Stimulated activated CD8-positive, alpha-beta memory T cell treated with anti-CD3 and anti-CD28 coated beads, Interleukin-15, amount 100 ng/mL, for 48 hours (primary cell): ENCODE measurements at places on chromosomes 2 and 18.

DNA sequence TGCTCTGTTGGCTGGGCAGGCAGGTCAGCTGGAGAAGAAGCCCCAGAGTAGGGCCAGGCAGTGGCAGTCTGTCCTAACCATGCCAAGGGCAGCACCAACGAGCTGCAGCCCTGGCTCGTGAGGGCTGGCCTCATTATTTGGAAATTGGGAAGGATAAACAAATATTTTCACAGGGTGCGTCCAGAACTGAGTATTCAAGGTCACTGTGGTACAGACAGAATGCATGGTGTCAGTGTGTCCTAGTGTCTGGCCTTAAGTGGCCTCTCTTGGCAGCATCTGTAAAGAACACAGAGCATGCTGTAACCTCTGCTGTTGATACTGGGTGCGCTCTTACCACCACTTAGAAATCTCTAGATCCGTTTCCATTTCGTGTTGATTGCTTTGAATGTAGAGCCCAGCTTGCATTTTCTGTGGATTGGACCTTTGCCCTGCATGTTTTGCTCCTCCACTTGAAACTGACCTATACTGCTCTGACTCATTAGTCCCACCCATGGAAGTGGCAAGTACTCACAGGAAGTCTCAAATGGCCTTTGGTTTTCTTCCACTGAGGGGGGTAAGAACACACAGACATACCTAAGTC lies 88.2 kb downstream of the GREB1L start:
- DNase-seq, result no peak

DNA sequence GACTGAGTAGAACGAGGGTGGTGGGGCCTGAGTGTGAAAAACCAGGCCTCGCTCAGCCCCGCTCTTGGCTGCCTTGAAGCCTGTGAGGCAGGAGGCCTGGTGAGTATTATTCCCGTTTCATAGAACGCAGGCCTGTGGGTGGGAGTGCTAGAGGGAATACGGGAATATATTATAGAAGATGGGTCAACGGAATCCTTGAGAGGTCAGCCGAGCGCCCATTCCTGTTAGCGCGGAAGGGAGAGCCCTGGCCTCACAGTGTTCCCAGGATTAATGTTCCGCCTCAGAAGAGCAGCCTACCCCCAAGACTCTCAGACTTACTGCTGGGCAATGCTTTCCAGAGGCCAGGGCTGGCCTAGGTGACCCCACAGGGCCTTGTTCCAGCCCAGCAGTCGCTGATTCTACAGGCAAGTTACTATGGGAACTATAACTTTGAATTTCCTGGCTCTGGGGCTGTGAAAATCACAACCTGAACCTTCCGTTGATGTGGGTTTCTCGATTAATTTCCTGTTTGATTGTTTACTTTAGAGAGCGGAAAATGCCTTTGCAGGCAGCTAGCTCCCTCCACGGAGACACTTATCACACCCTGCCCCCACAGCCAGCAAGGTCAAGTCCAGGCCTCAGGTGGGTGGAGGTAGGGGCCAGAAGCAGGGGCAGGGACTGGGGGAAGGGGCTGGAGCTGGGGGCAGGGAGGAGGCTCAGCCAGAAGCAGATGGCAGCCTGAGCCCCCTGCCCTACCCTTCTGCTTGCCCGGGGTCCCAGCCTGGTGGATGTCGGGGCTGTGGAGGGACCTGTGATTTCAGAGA lies 108.3 kb downstream of the SMAD7 start:
- no peak for DNase-seq

DNA sequence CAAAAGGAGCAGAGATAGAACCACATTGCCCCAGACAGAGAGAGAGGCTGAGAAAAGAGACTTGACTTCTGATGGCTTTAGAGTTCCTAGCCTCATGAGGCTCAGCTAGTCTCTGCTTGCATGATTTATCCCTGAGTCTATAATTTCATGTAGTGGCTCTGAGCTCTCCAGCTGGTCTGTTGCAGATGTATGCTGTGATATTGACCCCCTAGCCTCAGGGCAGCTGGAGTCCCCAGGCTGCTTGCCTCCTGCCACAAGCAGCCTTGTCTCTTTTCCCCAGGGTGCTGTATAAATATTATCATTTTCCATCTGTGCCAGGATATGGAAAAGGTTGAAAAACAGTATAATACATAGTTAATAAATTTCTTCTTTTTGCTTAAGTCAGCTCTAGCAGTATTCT lies 467.6 kb upstream of the CWC22 start:
- no peak for DNase-seq

DNA sequence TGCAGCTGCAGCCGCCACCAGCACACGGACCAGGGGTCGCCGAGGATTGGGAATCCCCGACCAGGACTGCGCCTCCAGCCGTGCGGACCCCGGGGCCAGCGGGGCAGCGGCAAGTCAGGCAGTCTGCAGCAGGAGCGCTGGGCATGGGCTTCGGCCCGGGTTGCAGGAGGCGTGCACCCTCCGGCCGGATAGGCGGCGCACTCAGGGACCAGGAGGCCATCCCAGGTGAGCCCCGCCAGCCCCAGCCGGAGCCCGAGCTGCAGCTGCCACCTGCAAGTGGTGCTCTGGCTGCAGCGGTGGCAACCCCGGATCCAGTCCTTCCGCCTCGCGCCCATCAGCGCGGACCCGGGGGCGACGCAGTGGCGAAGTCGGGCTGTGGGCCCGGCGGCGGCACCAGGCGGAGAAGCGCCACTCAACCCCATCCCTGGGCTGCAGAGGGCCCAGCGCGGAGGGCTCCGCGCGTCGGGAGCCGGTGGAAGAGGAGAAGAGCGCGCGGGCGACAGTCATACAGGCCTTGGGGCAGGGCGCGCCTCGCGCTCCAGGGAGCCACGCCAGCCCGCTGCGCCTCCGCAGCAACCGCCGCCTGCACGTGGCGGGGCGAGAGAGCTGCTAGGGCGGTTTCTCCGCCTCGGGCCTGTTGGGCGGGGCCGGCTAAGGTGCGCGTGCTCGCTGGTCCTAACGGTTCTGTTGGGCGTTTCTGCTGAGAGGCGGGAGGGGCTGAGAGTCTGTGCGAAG lies 73.8 kb downstream of the RPIA start:
- peak; percentile 57 for DNase-seq

DNA sequence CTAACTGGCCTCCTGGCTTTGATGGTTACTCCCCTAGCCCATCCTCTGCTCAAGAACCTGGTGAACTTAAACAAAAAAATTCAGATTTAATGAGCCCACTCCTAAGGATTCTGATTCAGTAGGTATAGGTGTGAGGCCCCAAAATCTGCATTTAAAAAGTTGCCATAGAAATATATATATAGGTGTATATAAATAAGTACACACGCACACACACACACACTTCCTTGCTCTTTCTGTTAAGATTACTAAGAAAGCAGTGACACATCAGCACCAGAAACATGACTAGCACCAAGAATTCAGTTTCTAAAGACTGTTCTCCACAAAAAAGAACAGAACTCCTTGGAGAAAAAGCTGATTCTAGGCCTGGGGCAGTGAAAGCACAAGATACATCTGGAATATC lies 17.8 kb downstream of the EML6 start:
- no peak for DNase-seq

DNA sequence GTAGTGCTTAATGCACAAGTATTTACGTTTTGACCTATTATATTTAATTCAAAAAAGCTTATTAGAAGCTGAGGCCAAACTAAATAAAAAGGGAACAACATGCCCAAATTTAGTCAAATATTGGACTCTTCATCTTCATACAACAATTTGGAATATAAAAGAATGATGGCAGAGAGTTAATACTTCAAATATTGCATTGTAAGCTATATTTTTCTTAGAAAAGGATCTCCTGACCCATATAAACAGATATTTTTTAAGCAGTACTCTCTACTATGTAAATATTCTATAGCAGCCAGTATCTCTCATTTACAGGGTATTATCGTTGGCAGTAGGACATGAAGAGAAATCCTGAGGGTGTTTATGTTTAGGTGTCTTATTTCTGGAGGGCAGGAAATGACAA lies 531.2 kb downstream of the NYAP2 start:
- DNase-seq, result no peak

GRCh38 chr2:69652206-69652605 lies 8.7 kb upstream of the AAK1 start:
- no peak for DNase-seq

- DNase-seq, result no peak
These were observed 57.4 kb upstream of the EPB41L3 start for GRCh38 chr18:5601188-5601624.

DNA sequence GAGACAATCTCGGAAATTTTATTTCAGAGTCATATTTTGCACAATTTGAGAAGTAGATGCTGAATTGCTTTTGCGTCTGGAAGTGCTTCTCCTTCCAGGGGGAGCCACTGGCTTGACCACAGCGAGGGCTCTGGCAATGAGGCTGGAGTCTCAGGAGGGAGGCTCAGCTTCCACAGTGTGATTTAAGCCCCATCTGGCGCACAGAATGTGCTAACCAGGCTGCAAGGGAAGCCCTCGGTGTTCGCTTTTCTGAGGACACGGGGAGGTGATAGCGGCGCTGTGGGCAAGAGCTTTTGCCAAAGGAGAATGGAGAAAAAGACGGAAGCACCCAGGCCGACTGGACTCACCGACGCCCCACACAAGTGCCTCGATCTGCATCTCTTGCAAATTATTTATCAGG lies 52.4 kb downstream of the ADI1 start:
- no peak for DNase-seq

DNA sequence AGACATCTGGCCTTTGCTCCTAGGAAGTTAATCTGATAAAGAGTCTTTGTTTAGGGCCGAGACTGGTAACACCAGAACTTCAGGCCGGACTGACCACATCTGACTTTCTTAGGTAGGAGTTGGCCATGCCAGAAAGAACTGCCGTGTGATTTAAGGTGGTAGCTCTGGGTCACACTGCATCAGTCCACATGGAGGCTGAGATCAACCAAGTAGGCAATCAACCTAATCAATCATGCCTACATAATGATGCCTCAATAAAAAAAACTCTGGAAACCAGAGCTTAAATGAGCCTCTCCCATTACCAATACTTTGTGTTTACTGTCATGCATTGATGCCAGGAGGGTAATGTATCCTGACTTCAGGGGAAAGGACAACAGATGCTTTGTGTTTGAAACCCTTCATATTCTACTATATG lies 44.1 kb upstream of the ORC2 start:
- no peak for DNase-seq

- DNase-seq, result no peak
These were observed 11.1 kb downstream of the SNTG2 start for GRCh38 chr2:961786-962185.

DNA sequence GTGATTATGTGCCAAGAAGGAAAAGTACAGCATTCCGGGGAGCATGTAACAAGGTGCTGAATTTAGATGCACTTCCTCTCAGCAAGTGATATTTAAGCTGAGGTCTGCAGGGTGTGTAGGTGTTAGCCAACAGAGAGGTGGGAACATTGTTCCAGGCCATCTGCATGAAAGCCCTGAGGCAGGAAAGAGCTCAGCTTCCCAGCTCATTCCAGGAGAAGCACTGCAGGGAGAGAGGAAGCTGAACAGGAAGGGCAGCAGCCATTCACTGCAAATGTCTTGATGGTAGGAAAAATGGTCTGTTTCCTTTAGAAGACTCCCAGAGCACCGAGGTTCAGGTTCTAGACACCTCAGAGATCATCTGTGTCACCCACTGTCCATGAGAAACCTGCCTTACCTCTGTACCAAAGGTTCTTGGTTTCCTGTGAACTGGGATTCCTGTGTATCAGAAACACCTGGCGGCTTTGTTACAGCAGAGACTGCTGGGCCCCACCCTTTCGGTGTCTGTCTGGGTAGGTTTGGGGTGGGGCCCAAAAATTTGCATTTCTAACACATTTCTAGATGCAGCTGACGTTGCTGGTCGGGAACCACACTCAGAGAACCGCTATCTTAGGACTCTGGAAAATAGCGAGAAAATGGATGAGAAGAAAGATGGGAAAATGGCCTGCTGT lies 84.0 kb downstream of the RTN4 start:
- no peak for DNase-seq

DNA sequence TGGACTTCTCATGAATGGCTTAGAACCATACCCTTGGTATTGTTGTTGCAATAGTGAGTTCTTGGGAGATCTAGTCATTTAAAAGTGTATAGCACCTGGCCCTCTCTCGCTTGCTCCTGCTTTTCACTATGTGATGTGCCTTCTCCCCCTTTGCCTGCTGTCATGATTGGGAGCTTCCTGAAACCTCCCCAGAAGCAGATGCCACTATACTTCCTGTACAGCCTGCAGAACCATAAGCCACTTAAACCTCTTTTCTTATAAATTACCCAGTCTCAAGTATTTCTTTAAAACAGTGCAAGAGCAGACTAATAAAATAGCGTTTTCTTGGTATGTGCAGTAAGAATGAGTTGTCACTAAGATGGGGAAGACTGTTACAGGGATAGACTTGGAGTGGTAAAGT lies 31.6 kb downstream of the BAZ2B start:
- DNase-seq, result no peak
